ENCODE measurements at places on chromosomes 13 and 19. TPM values are rescaled to one million over a fixed set of nuclear protein-coding genes. Genes with fewer than 3 reads are reported as not detected.
A peak's percentile ranks its signal among the peaks of the same experiment; 100 is the strongest.

CLDND2 gene
- total RNA-seq, result 1.5 TPM

ZNF541 gene
- 0.04 TPM for total RNA-seq

FGF21 gene
- total RNA-seq, result not detected

PRODH2 gene
- 0.13 TPM for total RNA-seq

ZNF28 gene
- total RNA-seq, result 18.8 TPM

HNRNPM gene
- total RNA-seq, result 289 TPM

KIR2DL1 gene
- not detected for total RNA-seq

PEAK3 gene
- total RNA-seq, result 0.09 TPM

IRF3 gene
- total RNA-seq, result 218 TPM

SLITRK1 gene
- total RNA-seq, result not detected

- ATAC-seq, result no peak
Observed at GRCh38 chr19:19943848-19944582, 43.3 kb downstream of the ZNF93 start.

- ATAC-seq, result no peak
Observed at GRCh38 chr13:24152292-24153214, 8.0 kb upstream of the SPATA13 start.

GRCh38 chr13:23500849-23501248, 67.3 kb upstream of the SACS start:
- no peak for ATAC-seq

DNA sequence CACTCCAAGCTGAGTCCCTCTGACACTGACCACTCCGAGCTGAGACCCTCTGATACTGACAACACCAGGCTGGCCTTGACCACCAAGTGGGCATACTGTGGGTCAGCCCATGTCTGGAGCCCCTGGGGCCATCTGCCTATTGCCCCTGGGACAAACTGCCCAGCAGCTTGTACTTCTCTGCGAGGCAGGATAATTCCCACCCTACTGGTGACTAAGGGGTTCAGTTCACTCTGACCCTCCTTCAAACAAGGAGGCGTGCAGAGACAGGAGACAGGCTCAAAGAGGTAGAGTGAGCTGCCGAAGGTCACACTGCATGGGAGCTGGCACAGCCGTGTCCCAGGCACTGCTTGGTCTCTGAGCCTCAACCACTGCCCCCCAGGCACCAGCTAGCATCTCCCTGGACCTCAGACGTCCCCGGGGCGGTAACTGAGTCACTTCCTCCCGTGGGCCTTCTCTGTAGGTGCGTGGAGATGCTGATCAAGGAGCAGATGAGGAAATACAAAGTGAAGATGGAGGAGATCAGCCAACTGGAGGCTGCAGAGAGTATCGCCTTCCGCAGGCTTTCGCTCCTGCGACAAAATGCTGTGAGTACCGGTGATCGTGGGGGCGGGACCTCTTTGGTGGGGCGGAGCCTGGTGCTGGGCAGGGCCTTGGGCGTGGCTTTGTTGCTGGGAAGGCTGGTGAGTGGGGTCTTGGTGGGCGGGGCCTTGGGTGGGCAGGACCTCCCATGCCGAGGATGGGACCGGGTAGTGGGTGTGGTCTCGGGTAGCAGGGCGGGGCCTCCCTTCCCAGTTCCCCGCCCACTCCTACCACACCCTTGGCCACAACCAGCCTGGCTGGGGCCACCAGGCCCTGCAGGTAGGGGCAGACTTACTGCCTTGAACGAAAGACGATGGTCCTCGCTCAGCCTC, 5.8 kb upstream of the USE1 start:
- ATAC-seq, result peak; percentile 46

DNA sequence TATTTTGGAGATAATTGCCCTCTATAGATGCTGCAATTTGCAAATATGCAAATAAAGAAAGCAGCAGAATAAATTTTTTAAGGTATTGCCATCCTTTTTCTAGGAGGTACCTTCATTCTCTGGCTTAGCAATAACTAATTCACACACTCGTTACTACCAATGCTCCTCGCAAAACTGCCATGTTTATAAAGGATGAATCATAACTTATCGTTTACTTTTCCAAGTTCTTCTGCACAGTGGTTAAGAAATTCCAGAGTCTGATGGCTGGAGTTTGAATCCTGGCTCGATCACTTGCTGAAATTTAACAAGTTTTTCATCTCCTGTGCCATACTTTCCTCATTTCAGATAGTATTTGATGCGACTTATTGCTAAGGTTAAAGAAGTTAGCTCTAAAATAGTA, 708.6 kb upstream of the KLHL1 start:
- no peak for ATAC-seq

DNA sequence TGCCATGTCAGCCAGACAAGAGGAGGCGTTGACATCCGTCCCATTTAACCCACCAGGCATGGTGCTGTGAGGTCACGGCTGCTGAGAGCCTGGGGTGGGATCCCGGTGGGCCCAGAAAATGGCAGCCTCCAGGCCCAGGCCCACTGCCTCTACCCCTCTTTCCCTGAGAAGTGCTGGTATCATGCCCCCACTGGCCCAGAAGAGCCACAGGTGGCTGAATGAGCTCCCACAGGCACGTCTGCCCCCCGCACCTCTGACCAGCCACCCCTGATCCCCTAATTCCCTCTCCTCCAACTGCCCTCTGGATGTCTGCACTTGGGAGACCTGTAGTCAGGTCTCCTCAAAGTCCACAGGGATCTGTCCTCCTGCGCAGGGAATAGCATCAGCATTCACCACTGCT, 37.3 kb upstream of the KCTD15 start:
- no peak for ATAC-seq

GRCh38 chr19:32891609-32892008, 22.0 kb upstream of the SLC7A9 start:
- no peak for ATAC-seq

GRCh38 chr13:95568131-95568530, 15.6 kb downstream of the CLDN10 start:
- ATAC-seq, result no peak

DNA sequence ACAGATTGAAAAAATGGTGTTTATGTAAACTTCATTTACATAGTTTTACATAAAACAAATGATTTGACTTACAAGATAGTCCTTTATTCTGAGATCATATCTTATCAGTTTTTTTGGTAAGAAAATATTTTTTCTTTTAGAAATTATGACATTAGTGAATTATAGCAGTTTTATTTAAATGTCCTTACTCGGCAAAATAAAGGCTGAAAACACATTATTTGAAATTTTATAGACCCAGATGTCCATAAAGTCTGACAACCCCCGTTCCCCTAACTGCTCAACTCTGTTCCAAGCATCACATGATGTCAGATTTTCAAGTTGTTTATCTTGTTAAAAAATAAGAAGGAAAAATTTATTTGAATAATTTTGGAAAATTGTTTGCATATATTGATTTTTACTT, 46.7 kb upstream of the RFC3 start:
- ATAC-seq, result no peak

DNA sequence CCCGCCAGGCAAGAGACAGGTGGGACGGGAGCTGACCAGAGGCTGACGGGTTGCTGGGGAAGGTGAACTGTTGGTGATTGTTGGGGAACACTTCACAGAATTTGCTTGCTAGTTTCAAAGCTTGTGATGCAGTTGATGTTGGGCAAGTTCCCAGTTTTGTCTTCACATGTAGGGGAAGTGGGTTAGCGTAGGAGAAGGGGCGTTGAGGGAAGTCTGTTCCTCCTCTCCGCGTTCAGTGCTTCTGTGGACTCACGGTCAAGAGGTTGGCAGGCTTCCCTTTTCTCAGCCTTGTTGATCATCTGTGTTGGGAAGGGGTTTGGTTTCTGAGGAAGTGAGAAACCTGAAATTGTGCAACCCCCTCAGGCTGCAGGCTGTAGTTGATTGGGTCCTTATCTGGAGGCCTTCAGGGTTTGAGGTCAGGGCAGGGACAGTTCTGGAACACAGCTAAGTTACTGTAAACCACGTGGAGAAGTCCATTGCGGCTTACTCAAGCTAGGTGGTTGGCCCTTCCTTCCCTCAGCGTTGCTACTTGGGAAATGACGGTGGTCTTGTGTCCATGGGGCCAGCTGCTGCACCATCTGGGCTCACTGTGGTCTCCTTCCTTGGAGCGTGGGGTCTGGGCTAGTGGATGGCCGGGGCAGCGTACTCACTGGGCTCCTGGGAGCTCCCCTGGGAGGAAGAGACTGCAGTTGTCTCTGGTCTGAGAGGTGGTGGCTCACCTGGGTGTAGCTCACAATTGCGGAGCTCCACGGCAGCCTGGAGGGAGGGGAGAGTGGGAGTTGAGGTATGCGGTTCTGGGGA, 7.5 kb downstream of the RPS9 start:
- peak; percentile 5 for ATAC-seq

DNA sequence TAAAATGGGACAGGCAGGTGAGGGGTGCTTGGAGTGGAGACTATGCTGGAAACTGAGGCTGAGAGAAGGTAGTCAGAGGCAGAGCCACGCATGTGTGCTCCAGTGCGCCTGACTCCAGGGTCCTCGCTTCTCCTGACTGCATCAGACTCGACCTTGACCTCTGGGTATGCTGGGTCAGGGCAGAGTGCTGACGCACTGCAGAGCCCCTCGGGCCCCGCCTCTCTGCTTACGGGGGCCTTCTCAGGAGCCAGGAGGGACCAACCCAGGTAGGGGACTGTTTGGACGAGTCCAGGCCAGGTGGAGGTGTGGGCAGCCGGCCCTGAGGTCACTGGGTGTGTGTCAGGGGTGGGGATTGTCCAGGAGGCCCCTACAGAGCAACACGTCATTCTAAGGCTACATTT, 22.9 kb upstream of the SLC7A10 start:
- ATAC-seq, result no peak

DNA sequence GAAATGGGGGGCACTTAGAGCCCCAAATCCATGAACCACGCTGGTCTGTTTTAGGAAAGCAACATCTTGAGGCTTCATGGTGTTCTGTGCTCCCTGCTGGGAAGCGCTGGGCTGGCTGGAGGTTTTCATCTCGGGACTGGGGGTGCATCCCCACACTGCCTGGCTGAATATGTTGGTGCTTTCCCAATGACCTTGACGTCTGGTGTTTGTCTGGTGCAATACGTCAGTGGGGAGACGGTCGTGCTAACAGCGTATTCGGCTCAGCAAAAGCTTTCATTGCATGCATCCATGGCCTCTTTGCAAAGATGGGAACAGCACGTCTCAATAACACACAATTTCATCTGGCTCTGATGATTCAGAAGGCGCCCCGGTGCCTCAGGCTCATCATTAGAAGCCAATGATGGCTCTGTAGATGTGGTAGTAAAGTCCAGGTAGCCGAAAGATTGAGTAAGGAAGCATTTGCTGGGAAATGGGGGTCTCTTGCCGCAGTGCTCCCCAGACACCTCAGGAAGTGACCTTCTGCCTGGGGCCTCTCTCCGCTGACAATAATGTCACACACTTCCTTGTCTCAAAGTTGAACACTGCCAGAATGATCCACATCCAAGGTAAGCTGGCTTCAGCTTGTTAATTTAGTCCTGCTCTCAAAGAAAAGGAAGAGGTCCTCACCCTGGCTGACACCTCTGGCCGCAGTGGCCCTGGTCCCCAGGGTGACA, 97.7 kb downstream of the ING1 start:
- ATAC-seq, result no peak

DNA sequence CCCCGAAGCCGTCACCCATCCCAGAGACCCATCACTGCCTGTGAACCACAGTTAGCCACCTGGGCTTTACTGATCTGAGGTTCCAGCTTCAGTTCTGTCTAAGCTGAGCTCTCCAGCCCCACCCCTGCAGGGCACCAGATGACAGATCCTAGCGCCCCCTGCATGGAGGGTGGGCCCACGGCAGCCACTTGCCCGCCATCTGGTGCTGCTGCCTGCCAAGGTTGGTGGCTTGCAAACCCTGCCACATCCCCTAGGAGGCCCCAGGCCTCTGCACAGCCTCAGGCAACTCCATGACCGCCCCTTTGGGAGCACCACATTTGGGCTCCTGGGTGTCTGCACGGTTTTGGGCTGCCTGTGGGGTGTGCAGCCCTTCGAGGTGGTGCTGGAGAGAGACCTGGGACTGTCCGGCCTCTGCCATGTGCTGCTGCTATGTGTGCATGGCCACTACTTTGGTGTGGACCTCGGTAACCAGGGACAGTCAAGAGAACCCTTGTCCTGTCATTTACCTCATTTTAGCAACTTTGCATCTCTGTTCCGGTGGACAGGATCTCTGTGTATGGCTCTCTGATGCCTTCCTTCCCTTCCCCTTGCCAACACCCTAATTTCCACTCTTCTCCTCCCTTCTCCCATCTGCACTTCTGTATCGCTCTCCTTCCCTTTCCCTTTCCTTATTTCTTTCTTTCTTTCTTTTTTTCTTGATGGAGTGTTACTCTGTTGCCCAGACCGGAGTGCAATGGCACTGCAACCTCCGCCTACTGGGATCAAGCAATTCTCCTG, 17.4 kb upstream of the SDHAF1 start:
- ATAC-seq, result peak; percentile 38

GRCh38 chr19:15062036-15062435, 12.8 kb downstream of the CASP14 start:
- ATAC-seq, result no peak

GRCh38 chr19:45653634-45654033, 14.4 kb upstream of the GIPR start:
- no peak for ATAC-seq

DNA sequence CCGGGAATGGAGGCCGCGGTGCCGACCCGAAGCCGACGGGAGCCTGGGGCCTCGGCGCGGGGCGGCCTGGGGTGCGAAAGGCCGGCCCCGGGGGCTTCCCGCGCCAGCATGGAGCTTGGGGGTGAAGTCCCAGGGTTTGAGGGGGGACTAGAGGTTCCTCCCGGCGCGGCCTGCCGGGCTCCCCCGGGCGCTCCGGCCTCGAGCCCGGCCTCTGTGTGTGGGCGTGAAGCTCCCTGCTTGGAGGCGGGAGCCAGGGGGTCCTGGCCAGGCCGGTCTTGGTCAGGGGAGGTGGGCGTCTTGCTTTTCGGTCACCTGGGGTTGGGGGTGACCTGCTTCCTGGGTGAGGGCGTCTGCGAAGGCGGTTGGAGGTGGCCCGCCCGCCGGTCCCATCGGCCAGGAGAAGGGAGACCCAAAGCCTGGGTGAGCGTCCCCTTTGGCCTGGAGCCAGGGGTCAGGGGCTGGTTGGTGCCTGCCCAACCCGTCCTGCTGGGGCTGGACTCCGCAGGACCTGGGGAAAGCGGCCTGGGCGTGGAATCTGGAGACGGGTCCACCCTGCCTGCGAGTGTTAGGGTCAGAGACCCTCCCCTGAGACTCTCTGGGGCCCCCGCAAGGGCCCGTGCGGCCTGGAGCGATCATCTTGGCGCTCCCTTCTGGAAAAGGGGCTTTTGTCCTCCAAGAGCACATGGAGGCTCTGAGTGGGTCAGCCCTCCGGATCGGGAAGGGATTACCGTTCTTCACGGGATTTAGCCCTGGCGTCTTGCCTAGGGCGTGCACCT, 535 bp downstream of the BSG start:
- no peak for ATAC-seq

- ATAC-seq, result peak; percentile 88
Observed at GRCh38 chr19:46828484-46828883, 22.2 kb downstream of the AP2S1 start.

- ATAC-seq, result peak; percentile 86
Observed at GRCh38 chr19:2607712-2608601, 94.5 kb downstream of the GNG7 start.

GRCh38 chr19:58544591-58545285, 874 bp downstream of the TRIM28 start:
- peak; percentile 41 for ATAC-seq

- ATAC-seq, result peak; percentile 74
Observed at GRCh38 chr19:13190781-13191540, 40.8 kb downstream of the IER2 start.

Measured in activated T-helper 17 cell treated with anti-CD3 and anti-CD28 coated beads, Interleukin-2, amount 50 U/mL, for 72 hours (primary cell).